ENCODE measurements at places on chromosomes 1 and 21.
A peak's percentile ranks its signal among the peaks of the same experiment; 100 is the strongest.

- no peak for DNase-seq
Measured at GRCh38 chr1:85088408-85088784, 40.1 kb upstream of the MCOLN3 start.

DNA sequence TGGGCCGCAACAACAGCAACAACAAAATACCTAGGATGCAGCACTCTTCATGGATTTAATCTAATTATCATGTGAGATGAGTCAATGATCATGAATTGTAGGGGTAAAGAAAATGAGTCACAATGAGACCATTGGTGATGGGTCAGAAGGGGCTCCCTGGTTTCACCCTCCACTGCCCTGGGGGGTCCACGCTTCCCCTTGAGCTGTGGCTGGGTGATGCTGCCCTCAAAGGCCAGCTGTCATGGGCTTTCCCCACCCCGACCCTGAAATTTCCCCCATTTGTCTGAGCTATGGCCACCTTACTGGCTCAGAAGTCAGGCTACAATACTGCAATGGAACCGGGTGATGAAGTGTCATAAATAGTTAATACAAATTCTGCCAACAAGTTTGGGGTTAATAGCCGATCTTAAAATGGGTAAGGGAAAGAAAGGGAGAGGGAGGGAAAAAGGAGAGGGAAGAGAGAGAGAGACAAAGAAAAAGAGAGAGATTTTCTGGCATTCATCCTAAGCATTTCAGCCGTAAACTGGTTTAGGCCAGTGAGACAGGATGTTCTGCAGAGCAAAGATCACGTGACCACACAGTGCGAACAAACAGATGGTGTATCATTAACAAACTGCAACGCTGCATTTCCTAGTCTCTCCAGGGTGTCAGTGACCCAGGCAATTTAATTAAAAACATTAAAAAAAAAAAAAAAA, 143.4 kb upstream of the ERRFI1 start:
- peak; percentile 81 for DNase-seq

GRCh38 chr1:58927041-58927721, 143.3 kb upstream of the JUN start:
- DNase-seq: no peak

DNA sequence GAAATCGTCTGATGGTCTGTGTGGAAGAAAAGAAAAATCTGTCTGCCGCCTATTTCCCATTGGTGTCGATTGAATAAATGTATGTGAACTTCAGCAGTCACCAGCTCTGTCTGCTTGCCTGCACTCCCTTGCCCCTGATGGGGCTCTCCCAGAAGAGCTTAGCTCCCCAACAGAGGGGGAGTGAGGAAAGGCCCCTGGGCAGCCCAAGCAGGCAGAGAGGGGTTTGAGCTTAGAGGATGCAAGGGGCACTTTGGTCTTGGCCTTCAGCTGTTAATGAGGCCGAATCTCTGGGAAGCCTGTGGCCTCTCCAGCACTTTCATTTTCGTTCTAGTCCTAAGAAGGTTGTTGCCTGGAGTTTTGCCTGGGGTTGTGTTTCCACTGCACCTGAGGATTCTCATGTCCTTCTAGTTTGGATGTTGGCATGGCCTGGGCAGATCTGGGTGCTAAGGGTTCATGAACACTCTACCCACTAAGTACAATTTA, 2.8 kb downstream of the FOXD2 start:
- no peak for DNase-seq

DNA sequence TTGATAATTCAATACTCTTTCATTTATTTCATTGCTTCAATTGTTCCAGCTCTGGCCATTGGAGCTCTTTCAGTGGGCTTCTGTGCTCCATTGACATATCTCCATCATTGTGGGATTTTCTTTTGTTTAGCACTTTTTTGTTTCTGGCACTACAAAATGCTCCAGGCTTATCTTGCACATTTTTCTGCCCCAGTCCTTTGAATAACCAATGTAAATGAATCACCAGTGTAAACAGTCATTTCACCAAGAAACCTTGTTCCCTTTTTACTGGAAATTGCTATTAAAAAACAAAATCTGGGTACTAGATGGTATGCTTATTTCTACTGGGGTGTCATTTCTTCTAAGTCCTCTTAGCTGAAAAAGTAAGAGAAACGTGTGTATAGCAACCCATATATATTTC, 173.0 kb upstream of the LYPLAL1 start:
- peak; percentile 30 for DNase-seq

- DNase-seq: no peak
Measured at GRCh38 chr1:238233966-238234365, 343.2 kb upstream of the ZP4 start.

All from fibroblast of the aortic adventitia (primary cell).